ENCODE measurements at places on chromosomes 6 and 20.

- no peak for DNase-seq
Observed at GRCh38 chr20:2146080-2146867, 44.6 kb downstream of the STK35 start.

DNA sequence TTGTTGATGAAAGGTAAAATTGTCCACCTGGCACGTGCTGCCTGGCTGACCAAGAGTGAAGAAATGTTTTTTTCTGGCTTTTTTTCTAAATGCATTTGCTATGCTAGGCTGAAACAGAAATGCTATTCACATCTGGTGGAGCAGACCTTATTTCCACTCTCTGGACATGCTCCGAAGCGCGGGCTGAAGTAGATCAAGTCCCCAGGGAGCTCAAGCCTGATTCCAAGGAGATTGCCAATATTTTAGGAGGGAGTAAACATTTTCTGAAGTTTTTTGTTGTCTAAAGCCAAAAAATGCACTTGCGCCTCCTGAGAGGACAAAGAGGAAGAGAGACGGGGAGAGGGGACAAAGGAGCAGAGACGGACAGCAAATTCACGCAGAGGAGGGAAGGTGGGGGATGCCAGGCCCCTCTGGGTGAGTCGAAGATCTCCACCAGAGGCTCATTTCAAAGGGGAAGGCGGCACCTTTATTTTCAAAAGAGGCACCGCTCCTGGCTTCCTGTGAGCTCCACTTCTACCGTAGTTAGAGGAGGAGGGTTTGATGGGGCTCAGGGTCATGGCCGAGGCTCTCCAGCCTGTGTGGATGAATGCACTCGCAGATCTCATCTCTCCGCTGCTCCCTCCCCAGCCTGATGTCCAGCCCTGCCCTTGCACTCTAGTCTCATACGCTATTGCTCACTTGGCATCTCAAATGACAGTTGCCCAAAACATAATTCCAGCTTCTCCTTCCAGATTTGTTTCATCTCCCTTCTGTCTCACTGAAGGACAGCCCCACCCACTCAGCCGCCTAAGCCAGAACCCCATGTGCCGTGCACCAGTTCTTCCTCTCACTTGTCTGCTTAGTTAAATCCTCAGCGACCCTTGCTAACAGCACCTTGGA, 23.1 kb upstream of the SMOC2 start:
- no peak for DNase-seq

DNA sequence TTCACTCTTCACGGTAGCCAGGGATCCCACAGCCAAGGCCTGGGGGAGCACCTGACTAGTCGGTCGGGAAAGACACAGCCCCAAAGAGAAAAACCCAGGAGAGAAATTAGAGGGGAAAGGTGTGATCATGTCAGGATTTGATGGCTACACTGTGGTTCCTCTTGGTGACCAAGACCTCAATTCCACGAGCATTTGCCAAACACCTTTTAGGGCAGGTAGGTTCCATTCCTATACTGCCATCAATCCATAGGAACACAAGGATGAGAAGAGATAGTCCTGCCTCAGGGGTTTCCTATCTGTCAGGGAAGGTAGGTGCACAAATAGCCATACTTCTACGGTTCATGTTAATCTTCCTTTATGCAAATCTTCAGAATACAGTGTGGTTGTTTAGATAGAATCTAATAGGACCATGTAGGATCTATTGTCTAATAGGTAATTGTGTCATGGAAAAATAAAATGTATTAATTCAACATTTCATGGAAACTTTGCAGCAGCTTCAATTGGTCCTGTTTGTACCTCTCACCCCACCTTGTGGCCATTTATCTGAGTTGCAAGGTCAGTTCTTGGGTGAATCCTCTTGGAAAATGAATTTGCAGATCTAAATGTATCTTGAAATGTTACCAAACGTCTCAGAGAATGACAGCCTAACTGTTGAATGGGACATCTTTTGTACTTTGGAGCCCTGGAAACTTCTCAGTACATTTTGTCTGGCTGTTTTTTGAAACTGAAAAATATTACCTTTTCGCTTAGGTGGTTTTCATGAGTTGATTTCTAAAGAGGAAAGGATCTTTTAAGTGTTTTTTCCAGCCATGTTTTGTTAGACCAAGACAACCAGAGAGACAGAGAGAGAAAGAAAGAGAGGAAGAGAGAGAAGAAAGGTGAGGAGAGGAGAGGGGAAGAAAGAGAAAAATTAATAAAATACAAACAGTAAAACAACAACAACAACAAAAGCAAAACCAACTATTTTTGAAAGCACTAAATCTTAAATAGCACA, 33.7 kb upstream of the IYD start:
- no peak for DNase-seq

DNA sequence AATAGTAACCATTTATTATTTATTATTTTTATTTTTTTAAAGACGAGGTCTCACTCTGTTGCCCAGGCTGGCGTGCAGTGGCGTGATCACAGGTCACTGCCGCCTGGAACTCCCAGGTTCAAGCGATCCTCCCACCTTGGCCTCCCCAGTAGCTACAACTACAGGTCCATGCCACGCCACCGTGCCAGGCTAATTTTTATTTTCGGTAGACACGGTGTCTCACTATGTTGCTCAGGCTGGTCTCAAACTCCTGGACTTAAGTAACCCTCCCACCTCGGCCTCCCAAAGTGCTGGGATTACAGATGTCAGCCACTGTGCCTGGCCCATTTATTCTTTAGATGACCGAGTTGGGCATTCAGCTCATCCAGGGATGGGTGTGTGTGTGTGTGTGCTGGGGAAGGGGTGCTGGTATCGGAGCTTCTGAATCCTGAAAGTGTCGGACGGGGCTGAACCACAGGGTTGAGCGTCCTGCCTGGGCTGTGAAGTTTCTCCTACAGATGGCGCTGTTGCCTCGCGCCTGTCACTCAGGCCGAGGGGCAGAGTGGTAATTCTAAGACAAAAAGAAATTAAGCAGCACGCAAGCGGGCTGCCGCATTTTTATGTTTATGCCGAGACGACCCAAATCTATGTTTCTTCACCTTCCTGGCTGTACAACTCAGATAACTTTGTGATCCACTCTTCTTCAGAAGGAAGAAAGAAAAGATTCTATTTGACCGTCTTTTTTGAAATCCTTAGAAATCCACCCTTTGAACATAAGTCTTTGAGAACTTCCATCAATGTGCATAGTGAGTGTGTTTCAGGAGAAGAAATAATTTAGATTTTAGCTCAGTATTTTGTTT, 252.8 kb downstream of the CDH26 start:
- peak; percentile 9 for DNase-seq

DNA sequence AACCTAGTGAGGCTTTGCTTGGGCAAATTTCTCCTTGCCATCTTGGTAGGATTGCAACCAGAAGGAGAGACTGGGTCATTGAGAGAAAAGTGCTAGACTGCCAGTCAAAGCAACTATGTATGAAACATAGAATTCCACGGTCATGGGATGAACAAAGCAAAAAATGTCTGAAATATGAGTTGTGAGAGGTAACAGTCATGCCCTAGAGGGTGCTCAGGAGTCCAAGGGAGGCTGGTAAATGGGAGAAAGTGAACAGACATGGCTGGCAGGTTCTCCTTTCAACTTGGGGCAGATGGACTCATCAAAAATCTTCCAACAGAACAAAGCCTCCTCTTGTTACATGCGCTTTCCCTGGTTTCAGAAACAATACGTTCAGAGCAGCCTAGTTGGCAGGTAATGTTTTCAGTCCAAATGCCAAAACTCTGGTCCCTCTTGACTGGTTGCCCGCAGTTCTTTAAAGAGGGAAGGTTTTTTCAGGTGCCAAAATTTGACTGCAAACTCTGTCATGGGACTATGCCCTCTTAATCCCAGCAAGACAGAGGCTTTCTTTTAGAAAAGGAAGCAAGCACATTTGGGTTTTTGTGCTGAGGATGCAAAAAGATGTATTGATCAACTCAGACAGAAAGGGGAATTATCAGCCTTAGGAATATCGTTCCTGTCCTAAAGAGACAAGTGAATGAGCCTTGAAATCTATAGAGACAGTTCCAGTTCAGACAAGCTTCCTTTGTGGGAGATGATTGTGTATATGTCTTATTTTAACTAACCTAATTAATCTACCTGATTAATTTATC, 68.5 kb upstream of the SASH1 start:
- DNase-seq = no peak

DNA sequence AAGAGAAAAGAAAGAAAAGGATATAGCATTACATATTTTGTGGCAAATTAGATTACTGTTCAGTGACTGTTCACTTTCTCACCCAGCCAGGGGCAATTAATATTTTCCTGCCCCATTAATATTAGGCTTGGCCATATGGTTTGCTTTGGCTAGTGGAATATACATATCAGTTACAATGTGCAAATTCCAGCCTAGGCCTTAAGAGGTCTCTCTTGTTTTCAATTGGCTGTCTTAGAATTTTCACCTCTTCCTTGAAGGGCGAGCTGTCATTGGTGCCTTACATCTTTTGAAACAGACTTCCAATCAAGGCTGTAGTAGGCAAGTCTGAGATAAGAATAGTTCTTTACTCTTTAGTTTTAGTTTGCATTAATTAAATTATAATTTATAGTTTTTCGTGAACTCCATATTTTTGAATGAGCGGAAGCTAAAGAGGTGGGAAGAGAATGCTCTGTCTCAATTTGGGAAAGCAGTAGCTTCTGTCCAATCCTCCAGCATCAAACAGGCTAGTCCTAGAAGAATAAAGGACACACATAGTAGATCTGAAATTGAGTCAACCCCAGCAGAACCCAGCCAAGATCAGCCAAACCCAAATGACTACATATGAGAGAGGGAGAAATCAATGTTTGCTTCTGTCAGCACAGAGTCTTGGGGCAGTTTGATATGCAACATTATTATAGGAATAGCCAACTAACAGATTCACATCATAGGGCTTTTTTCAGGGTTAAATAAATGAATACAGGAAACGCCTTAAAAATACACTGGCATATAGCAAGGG, 6.3 kb upstream of the CSNK2A1 start:
- DNase-seq = no peak

- DNase-seq = no peak
Observed at GRCh38 chr6:17101422-17102257, at the start of gene STMND1. Gene STMND1 (plus strand): TSS chr6:17102050. CDS start chr6:17102258, 208 bp downstream.

DNA sequence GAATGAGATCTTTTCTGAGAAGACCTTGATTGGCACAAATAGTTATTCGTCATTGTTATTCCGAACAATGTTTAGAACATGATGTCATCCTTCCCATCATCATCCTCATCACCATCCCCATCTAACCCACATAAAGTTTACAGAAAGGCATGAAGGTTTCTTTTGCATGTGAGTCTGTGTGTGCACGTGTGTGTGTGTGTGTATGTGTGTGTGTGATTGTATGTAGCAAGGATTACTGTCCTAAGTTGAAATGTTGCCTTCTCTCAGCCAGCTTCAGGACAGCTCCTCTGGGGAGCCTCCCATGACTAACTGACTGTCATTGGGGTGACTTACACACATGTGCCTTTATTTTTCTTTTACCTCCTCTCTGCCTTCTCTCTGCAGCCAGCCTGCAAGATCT, 113.5 kb downstream of the SLC22A3 start:
- no peak for DNase-seq

DNA sequence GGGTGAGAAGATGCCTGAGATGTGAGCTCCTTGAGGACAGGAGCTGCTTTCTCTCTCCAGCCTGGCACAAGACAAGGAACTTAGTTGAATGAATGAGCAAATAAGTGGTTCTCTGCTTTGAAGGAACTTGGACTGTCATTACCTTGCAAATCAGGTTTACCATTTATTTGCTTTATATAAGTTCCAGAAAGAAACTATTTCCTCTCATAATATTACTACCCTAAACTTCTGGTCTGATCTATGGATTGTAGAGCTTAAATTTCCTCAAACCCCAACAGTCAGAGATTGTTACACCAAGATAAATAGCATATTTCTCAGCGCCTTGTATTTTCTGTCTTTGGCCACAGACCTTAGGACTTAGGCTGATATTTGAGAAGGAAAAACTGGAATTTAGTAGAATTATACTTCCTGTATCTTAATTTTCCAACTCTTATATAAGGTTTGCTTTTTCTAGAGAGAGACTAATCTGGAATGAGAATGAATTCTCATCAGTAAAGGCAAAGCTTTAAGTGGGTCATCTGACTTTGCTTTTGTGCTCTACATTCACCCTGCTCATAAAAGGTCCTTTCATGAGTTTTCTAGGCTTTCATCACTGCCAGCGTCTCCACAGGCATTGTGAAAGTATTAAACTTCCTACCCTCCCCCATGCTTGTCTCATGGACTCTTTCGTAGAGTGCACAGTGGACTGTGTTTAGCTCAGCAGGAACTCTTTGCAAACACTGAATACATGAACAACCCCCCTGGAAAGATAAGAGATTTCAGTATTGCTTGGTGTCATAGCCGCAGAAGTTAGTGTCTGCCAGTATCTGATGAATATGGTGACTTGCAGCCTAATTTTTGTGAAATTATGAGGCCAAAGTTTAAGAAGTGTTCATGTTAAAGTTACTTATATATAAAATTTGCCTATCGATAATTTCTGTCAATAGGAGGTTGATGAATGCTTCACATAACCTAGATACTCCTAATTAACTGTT, 74.0 kb downstream of the PTPRA start:
- DNase-seq = no peak

- DNase-seq = no peak
Observed at GRCh38 chr6:72316675-72317380, 305.0 kb upstream of the KCNQ5 start.

- DNase-seq = no peak
Observed at GRCh38 chr6:52152711-52153160, 33.4 kb upstream of the IL17A start.

- no peak for DNase-seq
Observed at GRCh38 chr6:18090349-18090786, 32.1 kb downstream of the NHLRC1 start.

DNA sequence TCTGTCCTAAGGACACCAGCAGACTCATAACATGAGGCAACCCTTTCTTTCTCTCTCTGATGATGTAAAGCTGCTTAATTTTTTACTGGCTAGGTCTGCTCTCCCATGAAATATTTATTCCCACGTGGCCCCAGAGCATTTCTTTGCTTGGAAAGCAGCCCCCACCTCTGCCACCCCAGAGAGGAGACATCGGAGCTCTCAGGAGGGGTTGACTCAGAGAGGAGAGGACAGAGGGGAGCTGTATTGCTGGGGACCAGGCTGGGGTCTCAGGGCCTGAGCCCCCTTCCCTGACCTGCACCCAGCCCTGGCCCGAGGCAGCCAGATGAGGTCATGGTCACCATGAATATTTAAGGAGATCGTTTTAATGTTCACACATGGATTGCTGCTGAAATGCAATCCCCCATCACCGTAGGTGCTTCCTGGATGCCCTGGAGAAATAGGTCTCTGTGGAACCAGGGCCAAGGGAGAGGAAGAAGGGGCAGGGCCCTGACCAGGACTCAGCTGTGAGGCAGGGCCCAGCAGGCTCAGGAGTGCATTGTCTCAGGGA, 117.5 kb downstream of the DLL1 start:
- no peak for DNase-seq

DNA sequence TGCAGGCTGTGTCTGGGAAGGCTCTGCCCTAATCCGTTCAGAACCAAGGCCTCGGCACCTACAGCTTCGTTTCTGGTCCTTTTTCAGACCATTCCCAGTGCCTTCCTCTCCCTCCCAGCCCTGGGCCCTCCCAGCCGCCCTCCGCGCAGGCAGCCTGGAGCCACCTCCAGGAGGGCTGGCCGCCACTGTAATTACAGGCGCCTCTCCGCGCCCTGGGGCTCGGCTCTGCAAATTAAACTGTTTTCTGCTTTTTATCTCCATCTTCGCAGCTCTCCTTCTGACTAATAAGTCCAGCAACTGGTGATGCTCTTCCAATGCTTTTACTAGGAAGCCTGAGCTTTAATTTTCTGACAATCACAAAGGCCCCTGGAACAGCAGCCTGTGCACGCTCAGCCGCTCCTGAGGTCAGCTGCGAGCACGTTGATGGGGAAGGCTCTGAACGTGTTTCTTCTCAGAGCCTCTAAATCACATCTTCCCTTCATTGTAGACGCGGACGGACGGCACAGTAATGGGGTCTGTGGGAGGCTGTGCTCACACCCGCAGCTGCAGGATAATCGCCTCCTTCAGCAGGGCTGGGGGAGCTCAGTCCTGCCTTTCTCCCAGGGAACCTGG, 194.6 kb downstream of the DLL1 start:
- DNase-seq = no peak
